ENCODE measurements at places on chromosomes 3 and 15.

DNA sequence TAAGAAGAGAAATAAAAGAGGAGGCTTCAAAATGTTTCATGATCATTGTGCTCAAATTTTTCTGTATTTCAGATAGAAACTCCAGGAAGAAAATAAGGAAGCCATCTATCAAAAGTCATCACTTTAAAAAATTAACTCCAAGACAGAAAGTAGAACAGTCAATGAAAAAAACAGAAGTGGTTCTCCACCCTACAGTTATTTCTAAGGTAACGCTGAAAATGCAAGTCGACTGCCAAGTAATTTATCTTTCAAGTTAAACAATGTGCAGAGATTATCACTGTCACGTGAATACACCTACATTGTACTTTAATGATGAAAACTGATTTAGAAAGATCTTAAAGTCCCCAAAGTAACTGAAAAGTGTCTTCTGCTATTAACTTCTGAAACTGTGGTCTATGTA, 78.5 kb upstream of the SNRPA1 start:
- no peak for DNase-seq

DNA sequence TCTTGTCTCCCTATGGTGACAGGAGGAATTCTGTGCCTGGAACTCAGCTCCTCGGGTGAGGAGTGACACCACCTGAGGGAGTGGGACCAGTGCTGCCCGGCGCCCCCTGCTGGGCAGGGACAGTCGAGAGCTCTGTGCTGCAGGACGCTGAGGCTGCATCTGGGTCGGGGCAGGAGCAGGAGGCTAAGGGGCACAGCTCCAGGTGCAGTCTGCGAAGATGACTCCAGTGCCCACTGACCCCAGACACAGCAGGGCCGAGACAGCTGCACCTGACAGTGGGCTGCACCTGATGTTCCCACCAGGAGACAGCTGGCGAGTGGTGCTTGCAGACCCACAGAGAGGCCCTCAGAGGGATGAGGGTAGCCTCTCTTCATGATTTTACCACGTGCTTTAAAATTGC, 152.9 kb downstream of the ATP10A start:
- DNase-seq, result peak; percentile 65

DNA sequence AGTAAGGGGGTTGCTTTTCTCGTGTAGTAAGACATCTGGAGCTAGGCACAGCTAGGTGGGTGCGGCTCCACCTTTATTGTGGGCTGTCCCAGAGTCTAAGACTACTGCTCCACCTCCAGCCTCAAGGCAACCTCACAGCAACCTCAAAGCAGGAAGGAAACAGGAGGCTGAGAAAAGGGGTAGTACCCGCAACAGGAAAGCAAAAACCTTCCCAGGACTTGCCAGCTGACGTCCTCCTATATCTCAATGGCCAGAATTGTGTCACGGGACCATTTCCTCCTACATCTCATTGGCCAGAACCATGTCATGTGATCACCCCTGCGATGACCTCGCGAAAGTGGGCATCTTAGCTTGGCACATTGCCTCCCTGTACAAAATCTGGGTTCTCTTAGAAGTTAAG, 4.3 kb upstream of the GPR160 start:
- DNase-seq, result peak; percentile 36

DNA sequence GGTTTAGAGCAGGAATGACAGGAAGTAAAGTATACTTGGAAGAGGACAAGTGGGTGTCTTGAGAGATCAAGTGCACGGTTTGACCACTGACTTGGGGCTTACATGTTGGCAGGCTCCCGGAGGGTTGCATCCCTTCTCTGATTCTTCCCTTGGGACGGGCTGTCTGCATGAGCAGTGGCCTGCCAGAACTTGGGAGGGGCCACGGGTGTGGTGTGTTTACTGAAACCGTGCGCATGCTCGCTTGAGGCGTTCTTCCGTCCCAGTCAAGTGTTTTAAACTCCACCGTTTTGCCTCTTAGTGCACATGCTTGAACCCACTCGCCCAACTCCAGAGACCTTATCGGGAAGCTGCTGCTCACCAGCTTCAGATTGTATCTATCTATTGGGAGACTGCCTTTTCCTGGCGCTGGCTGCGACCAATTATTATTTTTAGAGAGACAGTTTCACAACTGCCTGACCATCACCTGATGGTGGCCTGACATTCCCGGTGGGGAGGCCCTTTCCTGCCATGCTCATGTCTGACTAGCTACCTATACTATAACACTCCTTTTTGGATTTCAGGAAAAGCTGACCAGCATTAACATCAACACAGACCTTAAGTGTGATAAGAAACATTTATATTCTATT, 14.9 kb upstream of the C3orf22 start:
- no peak for DNase-seq

DNA sequence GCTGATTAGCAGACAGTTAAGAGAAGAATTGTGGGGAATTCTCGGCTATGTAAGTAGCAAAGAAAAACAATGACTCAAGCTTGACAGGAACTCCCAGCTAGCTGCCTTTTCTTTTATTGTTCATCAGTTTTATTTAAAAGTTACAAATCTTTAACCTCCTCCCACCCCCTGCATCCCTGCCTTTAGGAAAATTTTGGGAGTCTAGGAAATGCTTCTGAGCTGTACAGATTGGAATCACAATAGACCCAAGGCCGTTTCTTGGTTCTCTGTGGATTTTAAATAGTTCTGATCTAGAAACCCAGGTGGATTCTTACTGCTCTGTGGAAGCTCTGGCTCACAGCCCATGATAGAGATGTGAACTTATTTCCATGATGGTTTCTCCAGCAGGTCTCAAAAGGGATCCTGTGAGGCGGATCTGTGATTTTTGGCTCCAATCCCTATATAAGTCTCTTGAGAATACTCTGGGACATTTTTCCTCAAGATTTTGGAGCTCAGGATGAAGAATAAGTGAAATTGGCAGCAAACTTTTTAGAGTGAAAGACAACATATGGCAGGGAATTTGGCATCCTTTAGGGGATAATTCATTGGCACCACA, 312.3 kb downstream of the EPHA3 start:
- no peak for DNase-seq

- DNase-seq, result no peak
Measured at GRCh38 chr3:128919988-128920387, 40.6 kb downstream of the ACAD9 start.

GRCh38 chr3:124142389-124142970, 150.6 kb upstream of the ROPN1 start:
- DNase-seq, result peak; percentile 4

DNA sequence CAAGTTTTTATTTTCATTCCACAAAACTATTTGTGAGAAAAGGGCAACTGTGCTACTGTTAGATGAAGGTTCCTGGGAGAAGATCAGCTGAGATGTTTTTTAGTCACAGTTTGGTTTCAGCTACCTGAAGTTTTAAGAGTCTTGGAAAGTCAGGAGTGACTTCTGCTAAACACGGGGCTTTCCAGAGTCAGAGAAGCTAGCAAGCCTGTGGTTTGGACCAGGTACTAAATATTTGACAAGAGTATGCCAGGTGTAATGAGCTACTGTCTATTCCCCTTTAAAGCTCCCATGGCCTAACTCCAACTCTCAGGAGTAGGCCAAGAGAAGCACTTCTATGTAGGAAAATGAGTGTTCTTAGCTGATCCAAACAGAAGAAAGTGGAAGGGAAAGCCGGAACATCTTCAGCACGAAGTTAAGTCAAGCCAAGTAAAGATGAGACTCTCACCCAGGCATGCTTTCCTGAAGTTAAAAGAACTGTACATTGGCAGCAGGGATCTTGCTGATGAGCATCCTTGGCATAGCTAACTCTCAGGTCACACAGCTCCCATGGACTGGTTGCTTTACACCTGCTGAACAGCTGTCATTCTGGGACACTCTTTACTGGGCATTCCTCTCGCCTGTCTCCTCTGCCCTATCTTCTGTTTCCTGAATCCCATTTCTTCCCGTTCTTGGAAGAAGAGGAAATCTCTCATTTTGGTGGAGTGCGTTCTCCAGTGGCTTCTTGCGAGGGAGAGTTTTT, 22.5 kb downstream of the TM4SF18 start:
- DNase-seq, result no peak

GRCh38 chr3:160754371-160754854, 1.6 kb upstream of the PPM1L start:
- no peak for DNase-seq

DNA sequence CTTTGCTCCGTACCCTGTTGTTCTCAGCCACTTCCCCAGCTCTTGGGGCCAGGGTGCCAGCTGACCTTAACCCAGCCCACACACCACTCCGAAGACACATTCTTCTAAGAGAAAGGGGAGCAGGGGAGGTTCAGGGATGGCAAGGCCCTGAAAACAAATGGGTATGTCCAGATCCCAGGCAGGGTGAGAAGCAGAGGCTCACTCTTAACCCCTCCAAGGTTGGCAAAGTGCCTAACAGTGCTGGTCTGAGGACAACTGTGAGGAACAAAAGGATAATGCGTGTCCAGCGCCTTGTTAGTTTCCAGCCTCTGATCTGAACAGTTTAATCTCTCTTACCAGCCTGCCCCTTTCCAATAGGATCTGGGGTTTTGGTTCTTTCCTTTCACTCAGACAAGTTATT, 1.5 kb downstream of the TMEM44 start:
- no peak for DNase-seq

GRCh38 chr3:13637953-13638352, 89.0 kb downstream of the FBLN2 start:
- DNase-seq, result no peak
